ENCODE measurements at places on chromosomes 11 and 22.
A peak's percentile ranks its signal among the peaks of the same experiment; 100 is the strongest.

GRCh38 chr22:30871391-30872284 is 96.9 kb downstream of the MORC2 start:
- DNase-seq, result peak; percentile 15

- DNase-seq, result no peak
Observed at GRCh38 chr11:73420136-73420535, 43.9 kb downstream of the RELT start.

GRCh38 chr11:60873533-60873932 is 6.2 kb downstream of the ZP1 start:
- no peak for DNase-seq

- no peak for DNase-seq
Observed at GRCh38 chr11:79110796-79111195, 330.0 kb downstream of the TENM4 start.

DNA sequence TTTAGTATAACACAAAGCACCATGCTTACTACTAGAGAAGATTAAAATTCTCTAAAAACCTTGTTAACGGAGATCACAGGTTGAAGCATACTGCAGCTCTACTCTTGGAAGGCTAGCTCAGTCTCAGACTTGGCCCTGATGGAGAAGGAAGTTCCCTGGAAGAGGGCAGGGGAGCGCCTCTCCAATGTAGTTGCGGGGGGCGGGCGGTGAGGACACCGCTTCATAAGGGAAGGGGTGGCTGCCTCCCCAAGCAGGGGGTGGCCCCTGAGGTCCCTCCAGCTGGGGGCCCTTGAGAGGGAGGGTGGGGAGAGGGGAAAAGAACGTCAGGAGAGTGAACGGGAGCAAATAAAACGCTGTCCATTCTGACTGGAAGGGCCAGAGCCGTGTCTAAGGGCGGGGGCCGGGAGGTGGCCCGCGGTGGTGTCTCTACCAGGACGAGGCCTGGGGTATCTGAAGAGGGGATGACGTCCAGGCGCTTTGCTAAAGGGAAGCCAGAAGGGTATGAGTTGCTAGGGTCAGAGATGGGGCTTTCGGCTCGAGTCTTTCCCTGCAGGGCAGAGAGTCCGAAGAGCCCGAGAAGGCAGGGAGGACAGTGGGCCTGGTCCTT is 553 bp upstream of the USP47 start:
- DNase-seq, result no peak

DNA sequence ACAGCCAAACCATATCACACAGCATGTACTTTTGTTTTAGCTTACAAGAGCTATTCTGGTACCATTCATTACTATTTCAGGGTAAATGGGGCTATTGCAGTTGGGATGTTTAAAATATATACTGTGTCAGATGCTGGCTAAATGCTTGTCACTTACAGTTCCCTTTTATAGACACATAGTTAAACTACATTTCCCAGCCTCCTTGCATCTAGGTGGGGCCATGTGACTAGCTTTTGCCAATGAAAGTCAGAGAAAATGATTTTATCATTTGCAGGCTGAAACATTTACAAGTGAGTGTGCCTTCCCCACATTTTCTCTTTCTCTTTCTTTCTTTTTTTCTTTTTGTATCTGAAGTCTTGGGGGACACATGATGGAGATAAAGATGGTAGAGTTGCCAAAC is 7.8 kb upstream of the IFTAP start:
- no peak for DNase-seq

DNA sequence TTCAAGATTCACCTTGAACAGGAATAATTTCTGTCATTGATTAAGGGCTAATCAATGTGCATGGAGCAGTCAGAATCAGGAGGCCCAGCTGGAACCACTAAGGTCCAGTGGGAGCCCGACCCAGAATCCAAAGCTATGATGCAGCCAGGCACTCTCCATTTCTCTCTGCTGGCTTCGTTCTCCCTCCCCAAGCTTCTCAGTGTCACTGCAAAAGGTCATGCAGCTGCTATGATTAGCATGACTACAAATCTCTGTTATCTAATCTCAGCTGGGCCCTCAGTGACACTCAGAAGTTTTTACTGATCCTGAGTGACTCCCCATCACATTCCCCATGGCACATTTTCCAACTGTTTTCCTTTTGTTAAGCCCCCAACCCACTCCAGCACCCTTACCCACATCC is 31.1 kb upstream of the PRSS23 start:
- DNase-seq, result no peak

- peak; percentile 50 for DNase-seq
Observed at GRCh38 chr11:115869780-115870431, 365.7 kb upstream of the CADM1 start.

DNA sequence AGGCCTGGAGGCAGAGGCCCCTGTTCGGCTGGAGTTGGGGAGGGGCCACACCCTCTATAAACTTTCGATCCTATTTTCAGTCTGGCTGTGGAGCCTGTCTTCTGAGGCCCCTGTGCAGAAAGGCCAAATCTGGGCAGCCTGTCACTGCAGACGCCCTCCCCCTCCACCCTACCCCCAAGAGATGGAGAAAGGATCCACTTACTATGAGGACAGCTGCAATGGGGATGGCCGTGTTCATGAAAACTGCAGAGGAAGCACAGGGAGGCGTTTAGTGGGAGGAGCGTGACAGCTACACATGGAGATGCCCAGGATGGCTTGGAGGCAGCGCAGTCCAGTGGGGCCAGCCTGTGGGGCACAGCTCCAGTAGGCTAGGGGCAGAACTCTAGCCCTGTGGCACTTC is 43.5 kb upstream of the KCNJ11 start:
- peak; percentile 70 for DNase-seq

DNA sequence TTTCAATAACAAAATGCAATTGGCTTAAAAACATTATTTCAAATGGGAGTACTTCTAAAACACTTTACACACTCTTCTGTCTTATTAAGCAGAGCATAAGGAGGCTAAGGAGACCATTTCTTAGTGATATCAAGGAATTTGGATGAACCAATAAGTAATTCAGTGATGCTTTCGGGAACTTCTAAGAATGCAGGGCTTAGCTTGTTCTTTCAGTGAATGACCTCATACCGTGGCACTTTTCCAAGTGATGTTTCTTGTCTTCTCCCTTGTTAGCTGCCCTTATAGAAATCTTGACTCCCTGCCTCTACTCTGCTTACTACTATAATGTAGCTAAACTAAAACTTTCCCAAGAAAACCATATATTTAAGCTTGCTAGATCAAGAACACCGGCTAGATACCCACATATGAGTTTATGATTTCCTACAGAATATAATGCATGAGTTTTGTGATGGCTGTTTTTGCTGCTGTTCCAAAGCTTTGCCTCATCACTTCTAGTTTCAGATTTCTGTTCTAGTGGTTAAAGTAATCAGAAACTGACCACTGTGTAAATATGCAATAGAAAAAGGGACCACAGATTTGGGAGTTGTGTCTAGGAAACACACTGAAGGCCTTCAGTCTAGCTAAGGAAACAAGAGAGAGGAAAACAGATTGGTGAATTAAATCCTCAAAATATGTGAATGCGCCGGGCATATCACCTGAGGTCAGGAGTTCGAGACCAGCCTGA is 37.5 kb upstream of the STK33 start:
- no peak for DNase-seq

DNA sequence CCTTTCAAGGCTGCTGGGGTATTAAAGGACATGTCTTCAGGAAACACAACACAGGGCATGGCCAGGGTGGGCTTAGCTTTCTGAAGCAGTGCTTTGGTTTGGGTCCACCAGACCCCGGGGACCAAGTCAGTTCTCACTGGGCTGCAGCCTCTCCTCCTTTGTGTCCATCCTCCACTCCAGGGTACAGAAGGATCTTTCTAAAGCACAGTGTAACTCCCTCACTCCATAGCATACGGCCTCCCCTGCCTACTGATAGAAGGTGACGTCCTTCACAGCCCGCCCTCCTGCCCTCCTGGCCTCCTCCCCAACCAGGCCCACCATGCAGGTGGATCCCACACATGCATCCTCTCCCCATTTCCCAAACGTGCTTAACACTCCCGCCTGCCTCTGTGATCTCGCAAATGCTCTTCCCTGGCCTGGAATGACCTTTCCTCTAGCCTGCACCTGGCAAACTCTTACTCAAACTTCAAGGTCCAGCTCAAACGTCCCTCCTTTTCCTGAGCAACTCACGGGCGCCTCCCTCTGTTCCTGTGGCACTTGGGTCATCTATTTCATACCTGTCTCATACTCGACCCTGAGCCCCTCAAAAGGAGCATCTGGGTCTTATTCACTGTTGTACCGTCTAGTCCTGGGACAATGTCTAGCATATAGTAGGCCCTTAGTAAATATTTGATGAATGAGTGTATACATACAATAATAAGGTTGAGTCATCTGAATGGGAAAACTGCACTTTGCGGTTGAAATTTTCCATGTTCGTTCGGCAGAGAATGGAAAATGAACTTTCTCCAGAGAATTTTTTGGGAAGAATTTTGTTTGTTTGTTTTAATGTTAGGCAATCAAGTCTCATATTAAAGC is 187.7 kb downstream of the EFCAB6 start:
- no peak for DNase-seq

DNA sequence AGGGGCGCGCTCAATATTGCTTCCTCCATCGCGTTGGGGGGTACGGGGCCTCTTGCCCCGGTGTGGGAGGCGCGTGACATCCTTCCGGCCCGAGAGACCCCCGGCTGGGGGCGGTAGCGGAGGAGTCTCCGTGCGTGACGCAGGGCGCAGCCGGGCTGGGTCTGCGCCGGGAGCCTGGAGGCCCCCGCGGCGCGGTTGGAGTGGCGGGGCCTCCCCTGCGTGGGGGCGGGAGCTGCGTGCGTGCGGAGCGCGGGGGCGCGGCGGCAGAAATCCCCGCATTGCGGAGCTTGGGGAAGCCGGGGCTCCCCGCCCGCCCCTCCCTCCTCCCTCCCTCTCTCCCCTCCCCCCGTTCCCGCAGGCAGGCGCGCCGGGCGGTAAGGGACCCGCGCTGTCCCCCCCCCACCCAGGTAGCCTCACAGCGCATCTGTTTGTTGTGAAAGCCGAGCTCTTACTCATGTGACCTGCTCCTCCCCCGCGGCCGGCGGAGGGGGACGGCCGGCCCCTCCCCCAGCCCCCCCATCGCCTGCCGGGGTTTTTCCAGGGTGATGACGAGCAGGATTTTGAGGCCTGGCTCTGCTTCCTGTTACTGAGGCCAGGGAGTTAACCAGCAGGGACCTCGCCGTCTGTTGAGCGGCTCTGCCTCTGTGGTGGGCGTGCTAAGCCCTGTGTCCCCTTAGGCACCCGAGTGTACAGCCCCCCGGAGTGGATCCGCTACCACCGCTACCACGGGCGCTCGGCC is 1.6 kb downstream of the PIM3 start:
- peak; percentile 86 for DNase-seq

DNA sequence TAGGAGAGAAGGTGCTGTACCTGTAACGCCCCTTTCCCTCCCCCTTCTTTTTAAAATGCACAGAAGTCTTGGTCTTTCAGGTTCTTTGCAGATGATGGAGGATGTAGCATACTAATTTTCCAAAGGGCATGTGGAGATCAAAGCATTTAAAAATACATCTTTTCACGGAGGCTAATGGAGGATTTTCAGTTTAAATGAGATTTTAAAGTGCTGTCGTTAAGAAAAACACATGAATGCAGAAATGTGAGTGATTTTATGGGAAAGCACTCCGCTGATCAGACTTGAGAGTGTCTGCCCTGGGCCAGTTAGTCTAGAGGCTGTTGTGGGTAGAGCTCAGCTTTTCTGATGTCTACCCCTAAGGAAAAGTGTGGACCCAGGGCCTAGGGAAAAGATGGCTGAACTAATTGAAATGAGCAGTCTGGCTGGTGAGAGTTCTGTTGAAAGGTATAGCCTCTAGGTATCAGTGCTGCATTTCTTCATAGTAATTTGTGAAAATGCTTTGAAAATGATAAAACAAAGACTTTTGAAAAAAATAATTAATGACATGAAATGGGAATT is 2.5 kb downstream of the AMOTL1 start:
- DNase-seq, result no peak

- peak; percentile 96 for DNase-seq
Observed at GRCh38 chr11:102346748-102347461, at the start of gene BIRC2. Gene BIRC2, plus strand, starts transcription at chr11:102347214. Its CDS starts 2,641 bp downstream, at chr11:102349855.

Data from right hindlimb (tissue), 1 donor.